ENCODE measurements at places on chromosomes 7 and 10.

- no peak for DNase-seq
Measured at GRCh38 chr10:132975831-132976682, 33.7 kb upstream of the CFAP46 start.

DNA sequence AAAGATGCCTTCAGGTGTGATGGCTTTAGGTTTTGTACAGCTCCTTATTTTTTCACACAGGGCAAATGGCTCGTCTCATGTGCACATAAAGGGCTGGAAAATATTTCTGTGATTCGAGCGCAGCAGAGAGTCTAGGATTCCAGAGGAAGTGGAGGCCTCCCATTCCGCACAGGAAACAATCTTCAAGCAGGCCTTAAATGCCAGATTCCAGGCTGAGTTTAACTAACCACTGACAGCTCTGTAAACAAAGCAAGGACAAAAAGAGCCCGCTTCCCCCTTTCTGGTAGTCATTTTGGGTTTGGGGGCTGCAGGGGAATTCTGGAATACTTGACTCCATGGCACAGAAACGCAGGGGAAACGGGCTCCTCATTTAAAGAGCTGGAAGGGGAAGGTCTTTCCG, 87.2 kb downstream of the CALD1 start:
- DNase-seq = no peak

DNA sequence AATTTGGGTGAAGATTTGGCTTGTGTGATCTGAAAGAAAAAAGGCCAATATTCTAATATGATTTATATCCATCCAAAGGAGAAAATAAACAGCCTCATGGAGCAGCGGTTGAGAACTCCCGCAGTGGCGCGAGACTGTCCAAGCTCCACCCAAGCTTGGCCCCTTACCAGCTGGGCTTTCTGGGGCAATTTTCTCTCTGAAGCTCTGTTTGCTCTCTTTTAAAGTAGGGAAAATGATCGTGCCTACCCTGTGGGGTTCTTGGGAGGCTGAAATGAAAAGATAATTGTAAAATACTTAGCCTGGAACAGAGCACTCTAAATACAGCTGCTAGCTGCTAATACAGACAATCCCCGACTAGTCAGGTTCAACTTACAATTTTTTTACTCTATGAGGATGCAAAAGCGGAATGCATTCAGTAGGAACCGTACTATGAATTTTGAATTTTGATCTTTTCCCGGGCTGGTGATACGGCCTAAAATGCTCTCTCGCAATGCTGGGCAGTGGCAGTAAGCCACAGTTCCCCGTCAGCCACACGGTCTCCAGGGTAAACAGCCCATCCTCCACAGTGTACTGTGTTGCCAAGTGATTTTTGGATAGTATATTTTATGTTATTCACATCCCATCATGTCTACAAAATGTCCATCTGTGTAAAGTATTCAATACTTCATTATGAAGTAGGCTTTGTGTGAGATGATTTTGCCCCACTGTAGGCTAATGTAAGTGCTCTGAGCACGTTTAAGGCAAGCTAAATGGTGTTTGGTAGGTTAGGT, 137.7 kb downstream of the CHN2 start:
- DNase-seq = no peak

DNA sequence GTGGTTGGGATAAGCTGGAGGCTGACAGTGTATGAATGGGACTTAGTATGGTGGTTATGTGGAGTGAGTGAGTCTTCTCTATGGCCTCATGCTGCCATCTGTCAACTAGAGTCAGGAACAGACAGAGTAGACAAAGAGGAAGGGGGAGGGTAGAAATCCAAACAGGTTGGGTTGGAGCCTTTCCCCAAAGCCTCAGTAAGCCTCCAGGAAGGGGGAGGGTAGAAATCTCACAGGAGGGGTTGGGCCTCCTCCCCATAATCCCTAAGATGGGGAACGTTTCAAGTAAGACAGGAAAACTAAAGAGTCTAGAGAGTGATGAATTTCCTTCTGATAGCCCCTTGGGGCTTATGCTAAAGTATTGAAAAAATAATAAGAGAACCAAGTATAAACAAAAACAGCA, 2.0 kb upstream of the AKR1B15 start:
- DNase-seq = no peak

DNA sequence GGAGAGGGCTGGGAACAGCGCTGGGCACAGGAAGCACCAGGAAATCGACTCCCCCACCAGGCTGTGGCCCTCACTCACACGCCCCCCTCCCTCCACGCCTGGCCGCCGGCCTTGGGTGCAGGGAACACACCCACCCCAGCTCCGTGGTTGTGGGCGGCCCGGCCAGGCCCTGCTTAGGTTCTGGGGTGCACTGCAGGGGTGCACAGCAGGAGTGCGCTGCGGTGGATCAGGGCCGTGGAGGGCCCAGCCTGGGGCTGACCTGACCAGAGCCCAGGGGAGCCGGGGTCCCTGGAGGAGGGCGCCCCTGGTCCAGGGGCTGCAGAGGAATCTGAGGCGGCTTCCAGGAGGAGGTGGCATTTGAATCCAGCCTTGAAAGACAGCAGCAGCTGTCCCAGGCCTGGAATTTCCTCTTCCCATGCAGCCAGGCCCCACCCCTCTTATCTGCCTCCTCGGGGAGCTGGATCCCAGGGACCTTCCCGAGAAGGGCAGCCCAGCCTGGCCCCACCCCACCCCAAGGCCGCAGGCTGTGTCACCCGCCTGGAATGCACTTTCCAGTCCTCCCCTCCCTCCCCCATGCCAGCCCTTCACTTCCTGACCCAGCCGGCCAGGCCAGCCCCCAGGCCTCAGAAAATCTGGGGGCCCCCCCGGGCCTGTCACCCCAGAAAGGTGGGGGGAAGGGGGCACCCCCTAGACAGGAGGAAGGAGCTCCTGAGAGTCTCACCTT, 18.4 kb upstream of the PDGFA start:
- no peak for DNase-seq

GRCh38 chr10:26857991-26858706, 2.6 kb downstream of the ABI1 start:
- DNase-seq = no peak

GRCh38 chr7:116315803-116316202, 105.5 kb downstream of the TES start:
- no peak for DNase-seq

- DNase-seq = no peak
Measured at GRCh38 chr7:36312064-36312914, 77.4 kb upstream of the ANLN start.

GRCh38 chr10:133245439-133246235, 8.0 kb downstream of the VENTX start:
- DNase-seq = no peak

GRCh38 chr10:116880716-116881482, 31.6 kb downstream of the ENO4 start:
- DNase-seq = no peak

- DNase-seq = no peak
Measured at GRCh38 chr7:22267930-22268615, 88.9 kb downstream of the RAPGEF5 start.

- DNase-seq = no peak
Measured at GRCh38 chr10:326894-327635, 191.8 kb downstream of the ZMYND11 start.

DNA sequence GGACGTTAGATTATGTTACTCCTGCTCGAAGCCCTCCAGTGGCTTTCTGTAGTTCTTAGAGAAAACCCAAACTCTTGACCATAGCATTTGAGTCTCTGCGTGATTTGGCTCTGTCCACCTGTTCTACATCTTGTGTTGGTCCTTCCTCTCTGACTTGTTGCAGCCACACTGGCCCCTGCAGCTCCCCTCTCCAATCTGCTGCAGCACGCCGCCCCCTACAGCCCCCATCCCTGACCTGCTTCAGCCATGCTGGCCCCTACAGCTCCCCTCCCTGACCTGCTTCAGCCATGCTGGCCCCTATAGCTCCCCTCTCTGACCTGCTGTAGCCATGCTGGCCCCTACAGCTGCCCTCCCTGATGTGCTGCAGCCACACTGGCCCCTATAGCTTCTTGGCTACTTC, 29.2 kb downstream of the TRRAP start:
- DNase-seq = no peak

DNA sequence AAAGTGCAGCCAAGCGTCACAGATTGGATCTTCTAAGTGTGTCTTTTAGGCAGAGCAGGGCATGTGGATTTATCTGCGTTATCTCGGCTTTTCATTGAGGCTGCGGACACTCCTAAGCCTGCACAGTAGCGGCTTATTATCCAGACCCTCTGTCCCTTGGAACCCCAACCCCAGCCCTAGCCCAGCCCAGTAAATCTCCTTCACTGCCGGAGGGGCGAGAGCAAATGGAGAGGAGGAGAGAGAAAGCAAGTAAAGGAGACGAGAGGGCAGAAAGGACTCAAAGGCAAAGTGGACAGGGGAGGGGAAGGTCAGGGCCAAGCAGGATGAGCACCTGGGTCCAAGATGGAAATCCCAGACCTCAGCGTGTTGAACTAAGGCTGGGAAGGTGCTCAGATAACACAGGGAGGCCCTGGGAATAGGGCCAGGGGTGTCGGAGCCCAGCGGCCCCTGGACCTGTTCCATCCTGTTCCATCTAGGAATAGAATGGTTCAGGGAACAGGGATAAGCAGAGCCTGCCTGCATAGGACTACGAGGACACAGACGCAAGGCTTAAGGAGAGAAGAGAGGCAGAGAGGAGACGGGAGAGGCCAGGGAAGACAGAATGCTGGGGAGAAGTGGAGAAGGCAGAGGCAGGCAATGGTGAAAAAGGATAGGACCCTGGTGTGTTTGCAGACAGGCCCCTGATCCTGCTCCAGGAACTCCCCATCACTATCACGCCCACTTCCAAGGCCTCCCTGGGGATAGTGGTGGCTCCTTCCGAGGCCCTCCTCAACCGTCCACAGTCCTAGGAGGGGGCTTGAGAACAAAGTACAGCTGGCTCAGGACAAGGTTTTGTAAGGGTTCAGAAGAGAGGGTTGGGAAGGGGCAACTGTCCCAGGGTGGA, 99.6 kb downstream of the CHST15 start:
- DNase-seq = no peak

DNA sequence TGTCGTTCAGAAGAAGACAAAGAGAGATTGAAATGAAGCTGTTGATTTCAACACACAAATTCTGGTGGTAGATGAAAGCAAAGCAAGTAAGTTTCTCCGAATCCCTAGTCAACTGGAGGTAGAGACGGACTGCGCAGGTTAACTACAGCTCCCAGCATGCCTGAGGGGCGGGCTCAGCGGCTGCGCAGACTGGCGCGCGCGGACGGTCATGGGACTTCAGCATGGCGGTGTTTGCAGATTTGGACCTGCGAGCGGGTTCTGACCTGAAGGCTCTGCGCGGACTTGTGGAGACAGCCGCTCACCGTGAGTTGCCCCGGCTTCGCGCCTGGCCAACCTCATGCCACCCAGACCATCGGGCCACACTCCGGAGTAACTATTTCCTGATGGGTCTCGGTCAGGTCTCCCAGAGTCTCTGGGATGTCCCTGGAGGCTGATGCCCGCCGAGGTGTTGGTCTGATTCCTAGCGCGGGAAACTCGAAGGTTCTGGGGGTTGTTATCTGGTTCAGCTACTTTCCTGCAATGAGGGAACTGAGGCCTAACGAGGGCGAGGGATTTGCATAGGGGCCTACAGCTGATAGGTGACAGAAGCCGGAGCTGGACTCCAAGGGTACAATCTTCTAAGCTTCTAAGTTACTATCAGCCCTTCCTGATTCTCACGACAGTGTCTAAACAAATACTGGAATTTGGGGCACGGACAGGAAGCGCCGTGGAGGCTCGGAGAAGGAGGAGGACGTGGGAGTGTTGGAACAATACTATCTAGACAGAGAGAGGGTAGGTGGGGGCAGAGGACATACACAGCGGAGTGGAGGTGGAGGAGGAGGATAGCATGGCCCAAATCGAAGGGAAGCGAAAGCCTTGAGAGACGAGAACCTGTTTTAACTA, at the start of gene RPP30:
Gene RPP30 (plus strand): TSS at position 209 of the 882 bp plus-strand sequence. CDS start 13 bp downstream, at position 222.
- peak; percentile 58 for DNase-seq

DNA sequence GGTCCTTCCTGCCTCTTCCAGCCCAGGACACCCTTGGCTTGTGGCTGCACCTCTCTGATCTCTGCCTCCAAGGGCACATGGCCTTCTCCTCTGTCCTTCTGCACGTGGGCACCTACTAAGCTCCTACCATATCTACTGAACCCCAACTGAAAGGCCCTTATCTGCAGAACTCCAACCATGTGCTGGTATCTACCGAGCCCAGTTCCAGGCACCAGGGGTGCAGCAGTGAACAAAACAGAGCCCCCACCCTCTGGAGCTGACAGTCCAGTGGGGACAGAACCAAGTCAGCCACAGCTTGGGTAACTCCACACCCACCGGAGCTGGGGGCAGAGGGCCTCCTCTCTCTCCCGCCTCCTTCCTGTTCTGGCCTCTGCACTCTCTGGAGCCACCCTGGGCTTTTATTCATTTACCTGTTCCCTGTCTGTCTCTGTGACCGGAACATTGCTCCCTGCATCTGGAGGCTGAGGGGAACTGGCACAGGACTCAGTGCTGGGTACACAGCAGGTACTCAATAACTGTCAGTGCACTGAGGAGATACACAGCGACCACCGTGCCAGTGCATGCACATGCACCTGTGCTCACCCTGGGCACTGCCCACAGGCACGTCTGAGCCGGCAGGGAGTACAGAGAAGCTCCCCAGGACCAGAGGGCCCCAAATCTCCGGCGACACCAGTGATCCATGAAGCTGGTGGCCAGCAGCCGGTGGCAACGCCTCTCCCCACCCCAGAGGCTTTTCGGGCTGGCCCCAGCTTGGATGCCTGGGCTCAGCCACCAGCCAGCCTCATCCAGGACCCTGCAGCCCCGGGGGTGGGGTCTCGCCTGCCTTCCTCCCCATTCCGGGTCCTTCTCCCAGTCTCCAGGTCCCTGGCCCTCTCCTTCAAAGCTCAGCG, 2.0 kb downstream of the MICALL2 start:
- DNase-seq = no peak

DNA sequence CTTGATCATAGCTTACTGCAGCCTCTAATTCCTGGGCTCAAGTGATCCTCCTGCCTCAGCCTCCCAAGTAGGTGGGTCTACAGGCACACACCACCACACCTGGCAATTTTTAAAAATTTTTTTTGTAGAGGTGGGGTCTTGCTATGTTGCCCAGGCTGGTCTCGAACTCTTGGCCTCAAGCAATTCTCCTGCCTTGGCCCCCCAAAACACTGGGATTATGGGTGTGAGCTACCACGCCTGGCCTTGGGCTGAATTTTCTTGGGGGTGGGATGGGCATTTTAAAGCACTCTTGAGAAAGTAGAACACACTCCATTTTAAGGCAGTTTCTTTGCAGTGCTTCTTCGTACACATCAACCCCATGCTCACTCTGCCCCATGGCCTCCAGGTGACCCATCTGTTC, 28.7 kb downstream of the TBXAS1 start:
- DNase-seq = no peak

DNA sequence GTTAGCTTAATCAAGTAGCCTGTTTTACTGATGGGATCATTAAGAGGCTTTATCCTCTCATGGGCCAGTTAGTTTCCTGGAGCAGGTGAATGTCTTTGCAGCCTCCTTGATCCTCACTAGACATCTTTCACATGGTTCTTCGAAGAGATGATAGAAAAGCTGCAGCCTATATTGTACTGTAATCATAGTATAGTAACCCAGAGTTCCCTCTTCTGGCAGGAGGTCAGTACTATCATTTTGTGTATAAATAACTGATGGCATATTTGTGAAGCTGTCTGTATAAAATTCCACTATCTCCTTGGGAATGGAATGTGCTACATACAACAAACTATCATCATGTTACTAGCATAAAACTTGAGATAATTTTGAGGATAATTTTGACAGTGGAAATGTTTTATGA, 123.8 kb upstream of the PRPS1L1 start:
- DNase-seq = no peak

- DNase-seq = no peak
Measured at GRCh38 chr10:10644008-10644646, 373.5 kb upstream of the CELF2 start.
